ENCODE measurements at places on chromosomes 11 and 22.
A peak's percentile ranks its signal among the peaks of the same experiment; 100 is the strongest.

DNA sequence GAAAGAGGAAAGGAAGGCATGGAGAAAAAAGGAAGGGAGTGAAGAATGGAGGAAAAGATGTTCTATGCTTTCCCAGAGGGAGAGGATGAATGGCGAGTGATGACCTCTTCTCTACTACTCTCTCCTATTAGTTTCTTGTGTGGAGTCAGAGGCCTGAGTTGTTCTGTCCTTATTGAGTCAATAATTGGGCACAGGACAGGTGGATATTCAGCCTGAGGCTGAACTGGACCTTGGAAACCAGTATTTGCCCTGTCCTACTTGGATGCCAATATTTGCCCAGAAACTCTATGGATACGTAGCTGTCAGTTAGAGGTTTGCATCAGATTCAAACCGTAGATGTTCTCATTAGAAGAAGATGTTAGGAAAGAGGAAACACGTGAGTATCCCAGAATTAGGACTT lies 17.6 kb upstream of the SWAP70 start:
- DNase-seq: no peak

GRCh38 chr22:46900549-46900948 lies 138.1 kb downstream of the TBC1D22A start:
- no peak for DNase-seq

- peak; percentile 88 for DNase-seq
These were observed 30.0 kb upstream of the WNT11 start for GRCh38 chr11:76236092-76236999.

DNA sequence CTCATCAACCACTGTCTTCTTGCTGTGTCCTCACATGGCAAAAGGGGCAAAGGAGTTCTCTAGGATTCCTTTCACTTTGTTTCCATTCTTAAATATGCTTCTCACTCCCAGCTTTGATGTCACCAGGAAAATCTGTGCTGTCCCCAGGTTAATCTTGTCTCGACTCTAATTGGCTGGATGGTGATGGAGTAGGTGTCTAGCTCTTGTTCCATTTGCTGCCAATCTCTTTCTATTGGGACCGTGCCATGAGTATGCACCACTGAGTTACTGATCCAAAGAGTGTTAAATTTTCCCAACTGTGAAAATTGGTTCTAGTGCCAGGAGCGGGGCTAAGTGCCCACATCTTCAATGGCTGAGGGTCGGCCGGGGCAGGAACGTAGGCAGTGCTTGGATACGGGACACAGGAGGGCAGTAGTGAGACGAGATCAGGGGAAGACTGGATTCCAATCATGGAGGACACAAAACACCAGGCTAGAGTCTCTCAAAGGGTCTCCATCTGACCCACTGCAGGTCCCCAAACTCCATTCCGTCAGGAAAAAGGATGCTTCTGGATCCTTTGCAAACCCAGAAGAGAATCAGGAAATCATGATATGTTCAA lies 47.7 kb upstream of the CSNK2A3 start:
- no peak for DNase-seq

- no peak for DNase-seq
These were observed 3.6 kb downstream of the SHISAL1 start for GRCh38 chr22:44309137-44309536.

Data from ecto neural progenitor cell (in vitro differentiated cells).